Adipose tissue (tissue), 3 donors: ENCODE measurements at places on chromosomes 13 and 19. TPM values are rescaled to one million over a fixed set of nuclear protein-coding genes. Genes with fewer than 3 reads are reported as not detected.

The ZNF415 gene
- 5.1 TPM for polyA plus RNA-seq

The CD33 gene
- 1.5 TPM for polyA plus RNA-seq

The ACTMAP gene
- 7.1 TPM for polyA plus RNA-seq

The HS6ST3 gene
- polyA plus RNA-seq: 0.34 TPM

The PEAK3 gene
- 0.10 TPM for polyA plus RNA-seq

The TMEM238 gene
- 0.90 TPM for polyA plus RNA-seq

The CILP2 gene
- not detected for polyA plus RNA-seq

The SOHLH2 gene
- 0.04 TPM for polyA plus RNA-seq

The C19orf47 gene
- 10.9 TPM for polyA plus RNA-seq
